Stimulated activated CD4-positive, alpha-beta T cell treated with anti-CD3 and anti-CD28 coated beads, Interleukin-15, amount 100 ng/mL, for 24 hours (primary cell): ENCODE measurements at places on chromosomes 5 and 9.
A peak's percentile ranks its signal among the peaks of the same experiment; 100 is the strongest.

DNA sequence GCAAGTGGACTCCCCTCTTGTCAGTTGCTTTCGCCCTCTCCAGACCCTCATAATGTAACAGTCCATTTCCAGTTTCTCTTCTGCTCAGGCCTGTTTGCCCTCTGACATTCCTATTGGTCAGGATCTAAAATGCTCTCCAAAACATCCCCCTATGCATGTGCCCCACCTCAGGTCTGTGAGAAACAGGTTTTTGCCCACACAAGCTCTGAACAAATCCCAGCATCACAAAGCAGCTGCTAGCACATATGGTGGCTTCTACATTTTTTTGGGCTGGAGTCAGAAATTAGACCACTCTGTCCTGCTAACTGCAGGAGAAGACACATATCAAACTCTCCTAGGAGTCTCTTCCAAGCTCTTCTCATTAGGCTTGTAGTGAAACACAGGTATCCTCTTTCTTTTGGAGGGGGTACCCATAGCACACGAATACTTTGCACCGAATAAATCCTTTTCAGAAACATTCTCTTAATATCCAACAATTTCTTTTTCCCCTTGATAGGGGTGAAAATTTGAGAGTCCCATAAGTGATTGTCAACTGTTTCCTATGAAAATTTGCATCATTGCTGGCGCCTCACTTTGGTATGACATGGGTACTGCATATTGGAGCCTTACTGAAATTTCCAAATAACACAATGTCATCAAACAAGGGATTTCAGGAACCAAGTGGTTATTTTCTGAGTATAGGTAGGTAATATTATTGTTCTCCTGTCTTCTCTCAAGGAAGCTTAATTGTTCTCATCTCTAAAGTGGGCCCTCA lies 19.3 kb upstream of the HSPA9 start:
- DNase-seq: no peak

DNA sequence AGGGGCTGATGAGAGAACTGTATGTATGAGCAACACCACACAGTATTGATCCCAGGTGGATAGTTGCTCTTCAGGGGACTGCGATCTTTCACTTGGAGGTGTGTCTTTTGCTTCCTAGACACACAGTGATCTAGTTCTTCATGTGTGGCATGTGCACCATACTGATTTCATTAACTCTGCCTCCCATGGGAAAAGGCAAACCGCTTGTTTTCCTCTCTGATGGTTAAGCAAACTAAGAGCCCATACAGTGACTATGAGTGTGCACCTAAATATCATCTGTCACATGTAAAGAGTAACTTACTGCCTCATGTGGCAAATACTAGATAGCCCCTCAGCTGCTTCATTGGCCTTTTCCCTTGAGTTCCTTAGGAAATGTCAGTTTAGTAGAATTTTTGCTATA lies 147.3 kb downstream of the TLE4 start:
- DNase-seq: no peak

DNA sequence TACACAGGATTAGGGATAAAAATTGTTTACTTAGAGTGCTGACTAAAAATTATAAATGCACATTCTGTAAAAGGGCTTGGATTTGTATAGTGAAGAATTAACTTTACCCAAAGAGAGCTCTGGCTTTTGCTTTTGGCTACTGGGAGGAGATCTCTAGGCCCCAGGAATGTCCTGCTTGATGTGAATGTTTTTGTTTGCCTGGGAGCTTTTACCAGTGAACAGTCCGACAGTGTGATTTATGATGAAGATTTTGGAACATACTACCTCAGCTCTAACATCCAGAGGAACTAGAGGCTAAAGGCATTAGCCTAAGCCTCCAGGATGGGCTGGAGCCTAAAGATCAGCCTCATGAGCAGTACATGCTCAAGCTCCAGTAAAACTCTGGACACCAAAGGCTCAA lies 103.7 kb upstream of the RFX3 start:
- DNase-seq: no peak

GRCh38 chr5:140358738-140359310 lies 1.2 kb upstream of the SLC4A9 start:
- no peak for DNase-seq

DNA sequence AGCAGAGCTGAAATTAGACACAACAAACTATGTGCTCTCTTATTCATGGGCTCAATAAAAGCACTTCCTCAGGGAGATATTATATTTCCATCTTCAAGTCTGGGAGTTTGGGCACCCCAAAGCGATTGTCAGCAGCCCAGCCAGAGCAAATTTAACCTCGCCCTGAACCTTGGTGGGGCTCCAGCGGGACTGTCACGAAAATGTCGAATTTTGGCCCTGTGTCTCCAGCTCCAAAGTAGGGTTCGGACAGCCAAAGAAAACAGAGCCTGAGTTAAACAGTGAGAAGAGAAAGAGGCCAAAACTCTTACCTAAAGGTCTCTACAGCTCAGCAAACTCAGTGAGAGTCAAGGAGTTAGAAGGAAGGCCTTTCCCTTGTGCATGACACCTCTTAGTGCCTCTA lies 432.9 kb downstream of the SPATA31D1 start:
- no peak for DNase-seq

GRCh38 chr9:124130277-124131075 lies 118.9 kb downstream of the LHX2 start:
- no peak for DNase-seq

DNA sequence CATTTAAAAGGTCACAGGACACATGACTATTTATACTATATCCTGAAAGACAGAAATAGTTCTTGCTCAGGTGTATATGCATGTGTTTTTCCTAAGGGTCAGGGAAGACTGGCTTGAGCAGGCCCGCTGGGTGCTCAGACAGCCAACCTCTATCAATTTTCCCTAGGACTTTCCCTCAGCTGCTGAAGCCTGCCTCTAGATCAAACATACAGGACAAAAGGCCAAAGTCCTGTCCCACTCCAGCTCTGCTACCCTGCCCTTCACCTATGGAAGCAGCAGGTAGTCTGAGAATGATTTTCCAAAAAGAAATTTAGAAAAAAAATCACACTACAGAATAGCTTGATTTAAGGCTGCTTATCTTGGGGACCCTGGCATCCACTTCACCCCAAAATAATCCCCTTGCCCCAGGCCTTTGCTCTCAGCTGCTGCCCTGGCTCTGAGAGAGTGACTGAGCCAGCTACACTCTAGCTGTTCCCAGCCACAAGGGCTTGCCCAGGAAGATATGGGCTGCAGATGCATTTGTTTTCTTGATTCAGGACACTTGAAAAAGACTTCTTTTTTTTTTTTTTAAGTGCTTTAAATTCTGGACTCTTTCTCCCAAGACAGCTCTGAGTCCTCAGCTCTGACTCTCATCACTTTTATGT lies 42.5 kb downstream of the KLHL3 start:
- no peak for DNase-seq

DNA sequence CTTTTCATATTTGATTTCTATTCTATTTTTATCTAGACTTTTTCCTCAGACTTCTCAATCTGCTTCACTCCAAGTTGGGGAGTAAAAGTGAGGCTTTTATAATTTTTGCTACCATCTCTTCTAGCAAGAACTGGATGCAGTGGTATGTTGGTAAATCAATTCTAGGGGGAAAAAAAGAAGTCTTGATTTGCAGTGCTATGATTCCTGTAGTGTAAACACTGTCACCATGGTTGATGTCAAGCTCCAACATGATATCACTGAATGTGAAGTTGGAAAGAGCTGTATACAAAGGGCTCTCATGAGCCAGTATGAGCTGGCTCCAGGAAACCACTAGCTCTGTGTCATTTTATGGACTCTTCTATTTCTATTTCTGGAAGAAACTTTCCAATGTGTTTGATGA lies 439.2 kb downstream of the NTRK2 start:
- DNase-seq: no peak

- no peak for DNase-seq
Measured at GRCh38 chr5:10337986-10338385, 15.5 kb upstream of the MARCHF6 start.

DNA sequence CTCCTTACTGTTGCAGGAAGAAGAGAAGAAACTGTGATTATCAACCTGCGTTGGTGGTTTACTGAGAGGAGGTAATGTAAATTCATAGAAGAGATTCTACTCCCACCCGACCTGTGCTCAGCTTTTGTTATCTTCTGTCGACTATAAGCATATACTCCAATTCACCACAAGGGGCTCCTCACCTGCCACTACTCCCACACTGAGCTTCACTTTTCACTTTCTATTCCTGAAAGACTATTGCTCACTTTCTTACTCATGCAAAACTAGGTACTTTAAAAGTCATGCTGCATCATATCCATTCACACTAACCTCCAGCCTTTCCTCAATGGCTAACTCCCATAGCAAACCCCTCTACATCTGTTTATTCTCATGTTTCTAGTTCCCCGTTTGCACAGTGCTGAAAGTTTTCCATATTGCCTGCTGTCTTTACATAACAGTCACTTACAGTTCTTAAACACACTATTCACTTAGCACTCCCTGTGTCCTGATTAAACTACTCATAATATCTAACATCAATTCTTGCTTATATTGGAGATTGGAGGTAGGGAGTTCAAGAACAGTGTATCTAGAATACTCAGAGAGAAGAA lies 1062.6 kb downstream of the NR2F1-AS1 start:
- peak; percentile 3 for DNase-seq

DNA sequence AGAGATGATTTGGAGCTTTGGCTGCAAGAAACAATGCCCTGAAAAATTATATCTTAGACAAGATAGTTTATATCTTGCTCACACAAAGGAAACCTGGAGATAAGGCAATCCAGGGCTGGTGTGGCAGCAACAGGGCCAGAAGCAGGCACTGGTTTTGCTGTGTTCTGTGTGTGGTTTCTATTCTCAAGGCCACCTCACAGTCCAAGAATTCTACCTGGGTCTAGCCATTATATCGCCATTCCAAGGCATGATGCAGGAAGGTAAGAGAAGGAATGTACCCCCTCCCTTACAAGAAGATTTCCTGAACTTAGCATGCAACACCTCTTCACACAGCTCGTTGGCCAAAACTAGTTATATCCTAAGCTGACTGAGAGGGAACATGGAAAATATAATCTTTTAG lies 74.5 kb upstream of the MEGF10 start:
- DNase-seq: no peak

DNA sequence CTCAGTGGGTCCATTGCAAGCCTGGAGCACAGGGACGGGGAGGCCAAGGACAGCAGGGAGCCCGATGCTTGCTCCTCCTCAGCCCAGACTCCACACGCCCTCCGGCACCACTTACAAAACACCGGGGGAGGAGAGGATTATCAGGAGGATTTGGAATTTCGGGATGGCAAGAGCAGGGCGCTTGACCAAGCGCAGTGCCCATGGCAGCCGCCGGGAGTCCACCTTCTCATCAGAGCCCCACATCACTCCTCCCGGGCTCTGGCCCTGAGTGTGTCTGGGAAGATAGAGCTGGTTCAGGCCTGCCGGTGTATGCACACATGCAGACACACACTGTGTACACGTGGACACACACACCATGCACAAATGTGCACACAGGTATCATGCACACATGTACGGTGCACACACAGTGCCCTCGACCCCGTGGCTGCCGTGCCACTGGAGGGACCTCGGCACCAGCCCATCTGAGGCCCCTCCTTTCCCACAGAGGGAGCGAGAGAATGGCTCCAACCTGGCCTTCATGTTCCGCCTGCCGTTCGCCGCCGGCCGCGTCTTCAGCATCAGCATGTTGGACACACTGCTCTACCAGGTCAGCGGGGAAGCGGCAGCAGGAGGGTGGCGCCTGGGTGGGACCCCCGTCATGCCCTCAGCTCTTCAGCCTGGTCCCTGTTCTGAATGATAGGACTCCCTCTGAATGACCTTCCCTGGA lies 81.7 kb downstream of the KCNT1 start:
- DNase-seq: no peak

- no peak for DNase-seq
Measured at GRCh38 chr9:23502004-23502403, 324.0 kb downstream of the ELAVL2 start.

DNA sequence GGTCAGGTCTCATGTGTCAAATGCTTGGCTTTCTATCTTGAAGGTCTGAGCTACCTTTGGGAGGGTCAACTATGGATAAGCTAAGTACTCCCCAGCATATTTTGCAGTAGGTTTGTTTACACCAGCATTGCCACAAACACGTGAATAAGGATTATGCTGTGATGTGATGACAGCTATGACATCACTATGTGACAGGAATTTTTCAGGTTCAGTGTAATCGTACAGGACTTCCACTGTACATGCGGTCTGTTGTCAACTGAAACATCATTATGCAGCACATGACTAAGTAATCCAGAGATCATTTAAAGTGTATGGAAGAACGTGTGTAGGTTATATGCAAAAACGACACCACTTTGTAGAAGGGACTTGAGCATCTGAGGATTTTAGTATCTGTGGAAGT lies 104.0 kb downstream of the FSTL4 start:
- DNase-seq: no peak

DNA sequence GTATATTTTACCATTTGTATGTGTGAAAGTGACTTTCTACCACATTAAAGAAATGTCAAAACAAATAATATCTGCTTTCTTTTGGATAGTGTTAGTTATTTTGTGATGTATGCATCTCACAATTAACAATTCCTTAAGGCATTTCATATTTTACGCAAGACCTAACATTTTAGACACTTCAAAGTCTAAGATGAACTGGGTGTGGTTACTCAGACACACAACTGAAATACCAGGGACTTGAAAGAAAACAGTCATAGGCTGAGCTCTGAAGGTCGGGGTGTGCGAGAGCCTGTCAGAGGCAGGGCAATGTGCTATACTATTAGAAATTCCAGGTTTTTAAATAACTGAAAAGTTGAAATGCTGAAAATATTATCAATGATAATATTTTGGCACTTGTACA lies 44.5 kb upstream of the ZNF622 start:
- DNase-seq: no peak

DNA sequence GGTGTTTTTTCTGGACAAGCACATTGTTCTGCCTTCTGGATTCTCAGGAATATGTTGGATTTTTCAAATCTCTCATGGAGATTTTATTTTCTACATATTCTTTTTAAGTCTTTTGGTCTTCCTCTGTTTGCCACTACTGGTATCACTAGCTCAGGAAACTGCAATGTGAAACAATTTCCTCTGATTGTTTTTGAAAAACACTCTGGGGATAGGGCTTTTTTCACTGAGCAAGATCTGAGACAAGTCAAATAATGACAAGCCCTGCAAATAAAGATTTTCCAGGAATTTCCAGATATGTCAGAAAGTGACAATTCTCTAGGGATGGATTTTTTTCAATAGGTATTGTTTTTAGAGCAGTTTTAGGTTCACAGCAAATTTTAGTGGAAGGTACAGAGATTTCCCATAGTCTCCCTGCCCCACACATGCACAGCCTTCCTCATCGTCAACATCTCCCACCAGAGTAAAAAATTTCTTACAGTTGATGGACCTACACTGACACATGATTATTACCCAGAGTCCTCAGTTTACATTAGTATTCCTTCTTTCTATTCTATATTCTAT lies 86.9 kb upstream of the TMEM161B start:
- no peak for DNase-seq
